Stomach (tissue), 19 donors: ENCODE measurements at places on chromosomes 1 and 21. TPM values are rescaled to one million over a fixed set of nuclear protein-coding genes. Genes with fewer than 3 reads are reported as not detected.

DNA sequence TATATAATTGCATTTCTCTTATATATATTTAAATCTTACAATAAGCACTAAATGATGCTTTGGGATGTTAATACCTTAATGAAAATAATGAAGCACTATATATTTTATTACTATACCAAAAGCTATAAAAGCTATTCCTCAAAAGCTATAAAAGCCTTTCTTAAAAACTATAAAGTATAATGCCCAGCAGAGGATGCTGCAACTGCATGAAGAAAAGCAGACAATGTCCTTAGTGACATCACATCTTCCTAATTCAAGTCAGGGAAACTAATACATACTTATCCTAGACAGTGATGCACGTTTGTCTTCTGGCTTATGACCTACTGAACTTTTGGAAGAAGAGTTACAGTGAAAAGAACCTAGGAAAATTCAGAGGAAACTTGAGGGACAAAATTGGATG is 13.6 kb upstream of the C1orf185 start:
- DNase-seq = peak; percentile 3

GRCh38 chr1:89735479-89735878 is 85.4 kb upstream of the LRRC8D start:
- no peak for DNase-seq

DNA sequence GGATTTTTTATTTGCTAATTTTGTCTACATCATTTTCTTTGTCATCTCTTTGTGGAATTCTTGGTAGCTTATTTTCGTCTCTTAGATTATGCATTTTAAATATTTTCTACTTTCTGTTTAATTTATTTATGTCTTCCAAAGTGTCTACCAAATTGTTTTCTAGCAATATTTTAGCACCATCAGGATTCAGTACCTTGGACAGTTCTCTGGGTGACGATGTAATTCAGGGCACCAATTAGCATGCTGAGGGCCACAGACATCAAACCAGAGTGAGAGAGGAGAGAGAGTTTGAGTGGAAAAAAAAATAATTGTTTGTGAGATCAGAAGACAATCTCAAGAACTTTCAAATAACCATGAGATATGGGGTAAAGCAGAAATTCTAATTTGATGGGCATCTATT is 169.8 kb upstream of the CXADR start:
- no peak for DNase-seq

DNA sequence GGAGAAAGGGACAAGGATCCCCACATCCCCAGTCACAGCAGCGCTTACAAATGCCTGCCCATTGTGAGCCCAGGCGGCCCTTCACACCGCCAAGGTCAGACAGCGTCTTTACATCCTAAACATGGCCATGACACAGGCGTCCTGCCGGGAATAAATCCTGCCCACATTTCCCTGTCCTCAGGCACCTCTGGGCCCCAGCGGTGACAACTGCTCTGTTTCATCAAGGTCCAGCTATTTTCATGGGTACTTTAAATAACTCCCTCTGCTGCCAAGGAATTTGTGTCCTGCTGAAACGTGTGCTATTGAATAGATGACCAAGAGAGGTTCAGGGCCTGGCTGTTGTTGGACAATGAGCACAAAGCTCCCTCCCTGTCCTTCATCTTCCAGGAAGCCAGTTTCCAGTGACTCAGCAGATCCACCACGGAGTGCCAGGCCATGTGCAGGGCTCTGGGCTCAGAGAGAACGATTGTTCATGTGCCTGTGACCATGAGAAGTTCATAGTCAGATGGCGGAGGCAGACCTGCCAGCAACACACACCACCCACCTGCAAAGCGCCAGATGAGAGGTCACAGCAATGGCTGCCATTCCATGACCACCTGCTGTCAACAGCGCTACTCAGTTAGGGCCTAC is 195.8 kb downstream of the MATN1 start:
- no peak for DNase-seq

DNA sequence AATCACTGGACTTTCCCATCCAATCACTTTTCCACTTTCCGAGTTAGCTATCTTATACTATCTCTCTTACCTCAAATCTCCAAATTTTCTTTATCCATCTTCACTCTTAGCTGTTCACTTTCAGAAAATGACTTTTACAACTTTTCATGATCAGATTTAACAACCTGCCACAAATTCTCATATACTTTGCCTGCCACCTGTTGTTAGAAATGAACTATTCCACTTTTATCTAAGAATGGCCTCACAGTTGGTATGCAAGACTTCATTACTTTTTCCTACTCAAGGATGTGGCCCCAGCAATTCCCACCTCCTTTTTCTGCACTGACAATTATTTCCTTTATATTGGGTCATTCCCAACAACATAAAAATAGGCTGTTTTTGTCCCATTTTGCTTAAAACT is 93.6 kb upstream of the DEPDC1 start:
- DNase-seq = no peak

DNA sequence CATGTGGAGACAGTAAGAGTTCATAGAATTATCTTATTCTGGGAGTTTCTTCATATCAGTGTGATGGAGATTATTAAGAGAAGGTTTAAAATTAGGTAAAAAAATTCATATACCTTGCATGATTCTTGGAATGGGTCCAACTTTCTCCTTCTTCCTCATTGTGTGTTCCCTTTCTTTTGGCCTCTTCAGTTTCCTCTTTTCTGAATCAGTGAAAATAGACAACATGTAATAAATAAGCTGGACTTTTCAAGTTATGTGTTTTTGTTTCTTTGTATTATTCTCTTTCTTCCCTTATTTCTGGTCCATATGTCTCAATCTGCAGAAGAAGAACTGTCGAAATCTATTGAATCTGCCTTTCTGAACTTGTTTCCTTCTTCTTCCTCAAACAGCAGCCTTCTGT is 30.5 kb downstream of the C4BPA start:
- DNase-seq = no peak

DNA sequence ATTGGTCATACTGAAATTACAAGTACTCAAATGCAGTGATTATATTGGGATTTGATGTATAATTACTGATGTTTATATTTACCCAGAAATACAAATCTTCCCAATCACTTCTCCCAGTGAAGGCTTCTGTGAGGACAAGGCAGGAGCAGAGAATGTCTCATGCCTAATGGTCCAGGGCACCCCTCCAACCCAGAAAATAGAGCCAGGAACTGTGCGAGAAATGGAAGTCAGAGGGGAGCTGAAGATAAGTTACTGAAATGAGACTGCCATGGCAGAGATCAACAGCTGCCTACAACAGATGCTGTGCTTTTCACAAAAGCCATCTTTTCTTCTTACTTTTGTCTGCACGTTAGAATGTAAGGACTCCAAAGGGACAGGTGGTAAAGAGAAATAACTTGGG is 171.2 kb downstream of the TTLL7 start:
- no peak for DNase-seq

- DNase-seq = no peak
Observed at GRCh38 chr1:178485541-178485981, 11.2 kb downstream of the CLEC20A start.

DNA sequence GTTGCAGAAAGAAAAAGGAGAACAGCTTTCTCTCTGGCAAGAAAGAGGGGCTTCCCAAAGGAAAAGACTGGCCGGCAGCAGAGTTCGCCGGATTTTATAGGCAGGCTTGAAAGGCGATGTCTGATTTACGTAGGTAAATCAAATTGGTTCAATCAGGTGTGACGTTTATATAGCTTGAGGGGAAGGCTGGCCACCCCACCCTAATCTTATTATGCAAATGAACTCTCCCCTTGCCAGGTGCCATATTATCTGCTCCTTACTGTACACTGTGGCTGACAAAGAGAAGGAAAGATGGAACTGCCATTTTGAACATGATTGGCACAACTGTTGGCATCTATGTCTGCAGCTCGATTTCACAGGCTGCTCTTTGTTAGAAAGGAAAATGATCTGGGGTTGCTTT is 16.8 kb upstream of the INTS3 start:
- no peak for DNase-seq

GRCh38 chr21:31665397-31665796 is 5.9 kb downstream of the SOD1 start:
- DNase-seq = no peak

GRCh38 chr1:27658951-27659496 is 13.0 kb downstream of the IFI6 start:
- DNase-seq = no peak

DNA sequence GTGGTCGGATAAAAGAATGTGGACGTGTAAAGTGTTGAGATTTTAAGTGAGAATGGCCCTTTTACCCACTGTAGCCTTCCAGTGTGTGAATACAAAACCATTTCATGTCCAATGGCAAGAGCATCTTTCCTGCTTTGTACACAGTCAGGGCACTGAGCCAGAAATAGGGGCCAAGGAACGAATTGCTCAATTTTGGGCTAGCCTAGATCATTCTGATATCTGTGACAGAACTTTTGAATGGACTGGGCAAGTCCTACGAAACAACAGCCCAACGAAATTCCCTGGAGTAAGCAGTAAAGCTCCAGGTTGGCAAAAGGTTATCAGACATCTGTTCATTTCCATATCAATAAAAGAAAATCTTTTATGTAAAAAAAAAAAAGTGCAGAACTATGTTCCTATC is 5.5 kb downstream of the KIF26B start:
- no peak for DNase-seq

GRCh38 chr1:31027693-31028526 is 37.6 kb downstream of the PUM1 start:
- no peak for DNase-seq

GRCh38 chr1:109167001-109167506 is 46.7 kb upstream of the SARS1 start:
- no peak for DNase-seq

DNA sequence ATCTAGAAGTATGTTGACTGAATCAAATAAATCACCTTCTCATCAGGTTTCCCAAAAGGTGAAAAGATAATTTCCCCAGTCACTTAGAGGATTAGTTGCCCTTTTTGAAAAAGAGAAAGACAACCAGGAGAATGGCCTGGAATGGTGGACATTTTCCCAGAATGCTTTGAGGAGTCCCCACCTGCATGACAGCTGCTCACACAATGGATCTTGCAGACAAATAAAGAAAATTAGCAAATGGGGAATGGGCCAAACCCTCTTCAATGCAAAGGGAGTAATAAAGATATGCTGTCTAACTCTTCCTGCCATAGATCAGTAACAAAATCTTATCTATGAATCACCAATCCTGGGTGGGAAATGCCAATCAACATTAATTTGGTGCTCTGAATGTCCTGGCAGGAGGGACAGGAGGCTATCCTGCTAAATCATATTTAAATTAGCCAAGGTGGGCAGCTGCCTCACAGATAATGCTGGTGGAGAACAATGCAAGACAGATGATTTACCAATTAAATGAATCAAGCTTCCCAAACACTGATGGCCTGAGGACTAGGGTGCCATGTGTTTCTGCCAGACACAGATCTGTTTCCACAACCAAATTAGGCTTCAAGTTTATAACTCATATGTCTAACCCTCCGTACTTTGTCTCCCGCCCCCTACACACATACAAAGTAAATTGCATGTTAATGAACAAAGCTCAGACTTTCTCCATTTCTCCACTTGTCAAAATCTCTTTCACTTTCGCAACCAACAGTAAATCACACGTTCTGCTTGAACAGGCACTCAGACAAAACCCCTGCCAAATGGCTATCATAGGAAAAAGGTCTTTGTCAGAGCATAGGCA is 488.0 kb upstream of the PLXNA2 start:
- DNase-seq = no peak

GRCh38 chr1:29409616-29410015 is 173.3 kb downstream of the PTPRU start:
- DNase-seq = no peak

The SPRR2B gene
- not detected for total RNA-seq

The CD247 gene
- not detected for total RNA-seq

The PGLYRP4 gene
- total RNA-seq = not detected

The FAM131C gene
- not detected for total RNA-seq

The SIKE1 gene
- total RNA-seq = 18.0 TPM

The BTBD8 gene
- 1.4 TPM for total RNA-seq

The CHRM3 gene
- total RNA-seq = 49.8 TPM
